ENCODE measurements at places on chromosomes 12 and 14. TPM values are rescaled to one million over a fixed set of nuclear protein-coding genes. Genes with fewer than 3 reads are reported as not detected.
A peak's percentile ranks its signal among the peaks of the same experiment; 100 is the strongest.

DNA sequence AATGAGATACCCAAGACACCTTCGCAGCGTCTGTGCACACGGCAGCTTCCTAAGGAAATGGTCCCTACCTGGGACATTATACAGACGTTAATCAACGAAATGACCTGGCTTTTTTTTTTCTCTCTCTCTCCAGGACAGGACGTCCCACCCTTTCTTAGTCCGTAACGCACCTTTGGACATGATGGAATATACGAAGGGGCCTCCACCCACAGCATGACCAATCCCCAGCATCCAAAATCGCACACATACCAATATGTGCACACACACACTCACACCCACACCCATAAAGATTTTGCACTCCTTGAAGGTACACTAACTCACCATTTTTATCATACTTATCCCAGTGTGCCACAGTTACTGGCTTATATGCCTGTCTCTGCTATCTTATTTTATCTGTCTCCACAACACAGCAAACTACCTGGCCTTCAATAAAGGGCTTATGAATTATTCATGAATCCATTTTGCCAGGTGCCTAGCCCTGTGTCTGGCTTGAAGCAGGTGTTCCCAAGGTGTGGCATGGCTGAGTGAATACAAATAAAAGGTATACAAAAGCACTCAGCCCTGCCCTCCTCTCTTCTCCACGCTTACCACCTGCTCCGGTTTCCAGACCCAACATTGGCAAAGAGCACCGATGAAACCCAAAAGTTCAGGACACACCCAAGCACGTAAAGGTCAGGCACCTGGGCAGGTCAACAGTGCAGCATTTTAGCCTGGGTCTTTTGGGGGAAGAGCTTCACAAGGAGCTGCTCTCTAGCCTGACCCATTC, 2.2 kb downstream of the SCNN1A start:
- peaks cover 86% of the 10 kb centered on the region for H3K4me1 ChIP-seq
- no peak for DNase-seq
- H3K27ac ChIP-seq: peak overlapping the region; percentile 95
- H3K36me3 ChIP-seq: peaks cover 5% of the 10 kb centered on the region
- H3K27me3 ChIP-seq: no peaks in the 10 kb centered on the region

The SLC6A12 gene
- total RNA-seq: 0.76 TPM

- H3K27ac ChIP-seq: no peak overlapping the region
- H3K4me1 ChIP-seq: 0 out of 2 replicates have a peak, but pooled peaks cover 2% of the 10 kb centered on the region
- no peaks in the 10 kb centered on the region for H3K27me3 ChIP-seq
These were observed 140.6 kb upstream of the PELI2 start for GRCh38 chr14:55977392-55978150.

The SLC17A8 gene
- total RNA-seq: 0.26 TPM

DNA sequence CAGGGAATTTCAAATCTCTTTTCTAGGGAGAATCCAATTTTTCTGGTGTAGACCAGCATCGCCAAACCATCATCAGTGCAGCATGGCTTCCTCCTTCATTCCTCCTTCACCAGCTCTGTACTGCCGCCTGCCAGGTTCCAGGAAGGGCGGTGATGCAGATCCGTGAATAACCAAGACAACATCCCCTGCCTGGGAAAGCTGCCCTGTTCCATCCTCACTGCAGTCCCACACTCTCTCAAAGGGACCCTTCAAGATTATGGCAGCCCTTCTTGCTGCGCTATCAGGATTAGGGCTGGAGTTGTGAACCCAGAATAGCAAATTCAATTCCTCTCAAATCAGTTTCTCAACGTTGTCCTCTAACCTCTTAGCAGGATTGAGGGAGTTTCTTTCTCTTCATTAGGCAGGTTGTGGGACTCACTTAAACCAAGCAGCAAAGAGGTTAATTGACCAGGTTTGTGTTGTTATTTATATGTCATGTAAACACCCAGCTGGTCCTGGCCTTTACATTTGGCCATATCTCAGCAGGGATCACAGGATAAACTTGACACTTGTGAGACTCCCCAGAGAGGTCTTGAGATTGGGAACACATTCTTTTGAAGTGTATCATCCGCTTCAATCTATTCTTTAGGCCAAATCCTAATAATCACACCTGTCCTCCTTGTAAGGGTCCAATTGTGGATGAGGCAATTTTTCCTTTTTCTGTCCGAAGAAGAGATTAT, 26.2 kb downstream of the TMEM30B start:
- no peaks in the 10 kb centered on the region for H3K36me3 ChIP-seq
- H3K4me1 ChIP-seq: peaks cover 36% of the 10 kb centered on the region
- peak; percentile 32 for DNase-seq
- peaks cover 37% of the 10 kb centered on the region for H3K27me3 ChIP-seq
- H3K4me3 ChIP-seq: no peak overlapping the region

DNA sequence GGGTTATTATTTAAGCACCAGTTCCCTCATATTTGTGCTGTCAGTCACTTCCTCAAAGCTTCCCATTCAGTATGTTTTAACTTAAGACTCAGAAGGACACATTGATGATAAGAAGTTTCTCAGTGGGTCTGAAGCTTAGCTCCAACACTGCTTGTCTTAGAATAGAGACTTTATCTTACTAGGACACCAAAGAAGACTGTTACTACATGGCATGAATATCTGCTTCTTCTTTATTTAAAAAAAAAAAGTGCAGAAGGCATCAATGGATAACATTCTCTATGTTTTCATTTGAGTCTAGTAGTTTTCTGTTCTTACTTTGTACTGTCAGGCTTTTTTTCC, 404.2 kb downstream of the DAD1 start:
- no peaks in the 10 kb centered on the region for H3K4me1 ChIP-seq
- no peaks in the 10 kb centered on the region for H3K36me3 ChIP-seq
- no peak overlapping the region for H3K27ac ChIP-seq
- no peaks in the 10 kb centered on the region for H3K27me3 ChIP-seq
- H3K4me3 ChIP-seq: no peak overlapping the region
- DNase-seq: no peak

DNA sequence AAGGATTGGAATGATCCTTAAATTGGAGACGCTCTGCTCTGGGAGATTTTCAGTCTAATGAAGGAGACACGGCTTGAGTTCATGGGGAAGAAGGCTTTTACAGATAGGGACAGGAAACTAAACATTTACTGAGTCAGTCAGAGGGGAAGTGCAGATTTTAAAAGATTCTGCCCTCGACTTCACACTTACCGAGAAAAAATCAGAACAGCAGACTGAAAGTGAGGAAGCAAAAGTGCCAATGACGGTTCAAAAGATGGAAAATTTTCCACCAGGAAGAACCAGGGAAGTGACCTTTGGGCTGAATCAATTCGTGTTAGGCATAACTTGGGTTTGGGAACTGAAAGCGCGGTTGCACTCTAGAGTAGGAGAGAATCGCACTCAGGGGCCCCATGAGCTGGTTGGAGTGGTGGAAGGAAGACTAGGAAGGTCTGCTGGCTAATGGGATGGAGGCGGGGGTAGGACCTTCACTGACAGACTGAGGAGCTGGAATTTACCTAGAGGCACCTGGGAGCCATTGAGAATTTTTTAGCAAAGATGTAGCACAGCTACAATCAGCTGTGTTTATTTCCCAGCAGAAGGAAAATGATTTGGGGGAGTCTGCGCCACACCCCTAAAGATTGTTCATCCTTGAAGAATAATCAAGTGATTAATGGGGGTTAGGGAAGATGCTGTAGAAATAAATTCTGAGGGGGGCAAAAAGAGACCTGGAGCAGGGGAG, 1.2 kb downstream of the KCNK13 start:
- no peak overlapping the region for H3K27ac ChIP-seq
- H3K27me3 ChIP-seq: peaks cover 78% of the 10 kb centered on the region
- no peaks in the 10 kb centered on the region for H3K36me3 ChIP-seq
- DNase-seq: no peak

DNA sequence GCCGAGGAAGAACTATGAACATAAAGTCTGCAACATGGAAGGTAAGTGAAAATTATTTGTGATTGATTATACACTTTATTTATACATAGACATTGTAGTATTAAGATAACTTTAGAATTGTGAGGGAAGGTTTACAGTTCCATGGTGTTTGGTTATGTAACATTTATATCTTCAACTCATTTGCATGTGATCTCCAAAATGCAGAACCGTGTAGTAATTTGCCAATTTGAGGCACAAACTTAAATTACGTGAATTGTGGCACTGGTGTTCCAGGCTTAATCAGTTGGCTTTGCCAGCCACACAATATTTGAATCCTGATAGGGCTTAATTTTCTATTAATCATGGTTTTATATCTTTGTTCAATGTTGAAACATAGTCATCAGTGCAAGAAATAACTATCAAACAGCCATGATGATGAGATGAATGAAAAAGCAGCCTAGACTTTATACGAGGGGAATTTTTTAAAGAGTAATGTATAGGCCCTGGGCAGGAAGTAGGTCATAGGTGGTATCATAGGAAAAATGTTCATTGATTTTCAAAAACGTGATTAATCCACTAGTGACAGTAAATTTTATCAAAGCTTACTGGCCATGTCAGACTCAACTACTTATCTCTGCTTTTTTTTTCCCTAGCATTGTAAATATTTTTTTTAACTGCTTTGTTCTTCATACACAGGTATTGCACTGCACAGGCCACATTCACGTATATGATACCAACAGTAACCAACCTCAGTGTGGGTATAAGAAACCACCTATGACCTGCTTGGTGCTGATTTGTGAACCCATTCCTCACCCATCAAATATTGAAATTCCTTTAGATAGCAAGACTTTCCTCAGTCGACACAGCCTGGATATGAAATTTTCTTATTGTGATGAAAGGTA, 31.7 kb downstream of the HIF1A start:
- no peaks in the 10 kb centered on the region for H3K4me1 ChIP-seq
- no peaks in the 10 kb centered on the region for H3K27me3 ChIP-seq
- DNase-seq: no peak
- no peak overlapping the region for H3K27ac ChIP-seq
- no peak overlapping the region for H3K4me3 ChIP-seq
- peaks cover 65% of the 10 kb centered on the region for H3K36me3 ChIP-seq

GRCh38 chr12:119169150-119169549, 9.6 kb upstream of the HSPB8 start:
- no peaks in the 10 kb centered on the region for H3K36me3 ChIP-seq
- H3K27ac ChIP-seq: no peak overlapping the region
- no peak for DNase-seq
- H3K4me3 ChIP-seq: no peak overlapping the region
- peaks cover 28% of the 10 kb centered on the region for H3K4me1 ChIP-seq
- H3K27me3 ChIP-seq: no peaks in the 10 kb centered on the region

The STAB2 gene
- total RNA-seq: 0.48 TPM

- peak overlapping the region; percentile 61 for H3K27ac ChIP-seq
- peaks cover 6% of the 10 kb centered on the region for H3K36me3 ChIP-seq
- no peak for DNase-seq
- no peak overlapping the region for H3K4me3 ChIP-seq
- H3K4me1 ChIP-seq: peaks cover 21% of the 10 kb centered on the region
- H3K27me3 ChIP-seq: no peaks in the 10 kb centered on the region
These were observed 26.0 kb downstream of the CHST11 start for GRCh38 chr12:104482748-104483147.
